Renal cortex interstitium (tissue), 15 donors: ENCODE measurements at places on chromosomes 7 and 10. TPM values are rescaled to one million over a fixed set of nuclear protein-coding genes. Genes with fewer than 3 reads are reported as not detected.

The PGAM2 gene
- polyA plus RNA-seq = 0.86 TPM

The GRID2IP gene
- polyA plus RNA-seq = 0.42 TPM

The CALCR gene
- polyA plus RNA-seq = 1.0 TPM

The BTBD16 gene
- polyA plus RNA-seq = 0.36 TPM

The TUBB8 gene
- 1.3 TPM for polyA plus RNA-seq

The SYT15B gene
- polyA plus RNA-seq = 2.3 TPM

The ZFAND4 gene
- 15.4 TPM for polyA plus RNA-seq

The COL17A1 gene
- 1.3 TPM for polyA plus RNA-seq

The AKR1C4 gene
- polyA plus RNA-seq = 0.10 TPM

The SEMA3D gene
- polyA plus RNA-seq = 45.9 TPM

- no peak for DNase-seq
Observed at GRCh38 chr10:59374916-59375315, 12.6 kb upstream of the FAM13C start.

- DNase-seq = no peak
Observed at GRCh38 chr7:9192969-9193368, 759.6 kb downstream of the NXPH1 start.

- no peak for DNase-seq
Observed at GRCh38 chr7:115965796-115966475, 64.6 kb downstream of the TFEC start.

GRCh38 chr7:73645643-73646174 is 21.4 kb upstream of the MLXIPL start:
- no peak for DNase-seq

- DNase-seq = no peak
Observed at GRCh38 chr7:141157138-141157765, 83.4 kb downstream of the TMEM178B start.

DNA sequence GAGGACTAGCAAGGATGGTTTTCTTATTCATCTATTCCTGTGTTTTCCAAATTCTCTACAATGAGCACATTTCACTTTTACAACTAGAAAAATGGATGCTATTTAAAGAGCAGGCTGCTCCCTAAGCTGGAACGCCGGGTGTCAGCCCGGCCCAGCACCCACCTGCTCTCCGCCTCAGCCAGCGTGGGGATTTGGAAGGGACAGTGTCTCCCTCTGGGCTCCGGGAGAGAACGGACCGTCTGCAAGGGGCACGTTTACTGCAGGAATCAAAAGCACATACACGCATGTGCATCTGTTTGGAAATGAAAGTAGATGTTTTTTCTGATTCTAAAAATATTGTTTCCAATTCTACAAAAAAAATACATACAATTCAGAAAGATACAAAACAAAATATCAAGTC is 2.3 kb upstream of the JAKMIP3 start:
- no peak for DNase-seq

DNA sequence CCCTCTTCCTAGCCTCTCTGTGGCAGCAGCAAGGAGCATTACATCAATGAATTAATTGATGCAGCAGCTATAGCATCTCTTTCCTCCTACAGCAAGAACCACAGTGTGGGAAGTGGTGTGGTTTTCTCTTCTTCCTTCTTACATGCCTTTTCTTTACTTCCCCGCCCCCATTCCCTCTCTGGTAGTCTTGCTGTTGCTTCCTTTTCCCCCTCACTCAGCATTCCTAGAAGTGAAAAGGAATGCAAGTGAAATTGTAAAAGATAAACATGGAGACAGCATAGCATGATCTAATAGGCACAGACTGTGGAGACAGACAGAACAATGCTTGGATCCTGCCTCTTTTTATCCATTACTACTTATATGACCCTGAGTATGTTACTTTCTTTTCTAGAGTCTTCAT is 370.5 kb upstream of the BMPER start:
- DNase-seq = no peak

DNA sequence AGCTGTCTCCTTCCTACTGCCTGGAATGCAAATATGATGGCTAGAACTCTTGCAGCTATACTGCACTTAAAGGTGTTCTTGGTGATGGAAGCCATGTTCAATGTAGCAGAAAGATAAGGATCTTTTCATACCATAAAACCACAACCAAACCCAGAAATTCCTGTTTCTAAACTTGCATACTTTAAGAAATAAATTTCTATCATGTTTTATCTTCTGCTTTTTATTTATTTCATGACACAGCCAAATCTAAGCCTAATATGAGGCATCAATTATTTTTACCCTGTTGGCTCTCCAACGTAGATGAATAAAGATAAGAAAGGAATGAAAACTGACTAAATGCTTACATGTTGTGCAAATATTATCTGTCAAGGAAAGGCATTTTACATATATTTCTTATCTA is 224.1 kb downstream of the DOCK4 start:
- no peak for DNase-seq

DNA sequence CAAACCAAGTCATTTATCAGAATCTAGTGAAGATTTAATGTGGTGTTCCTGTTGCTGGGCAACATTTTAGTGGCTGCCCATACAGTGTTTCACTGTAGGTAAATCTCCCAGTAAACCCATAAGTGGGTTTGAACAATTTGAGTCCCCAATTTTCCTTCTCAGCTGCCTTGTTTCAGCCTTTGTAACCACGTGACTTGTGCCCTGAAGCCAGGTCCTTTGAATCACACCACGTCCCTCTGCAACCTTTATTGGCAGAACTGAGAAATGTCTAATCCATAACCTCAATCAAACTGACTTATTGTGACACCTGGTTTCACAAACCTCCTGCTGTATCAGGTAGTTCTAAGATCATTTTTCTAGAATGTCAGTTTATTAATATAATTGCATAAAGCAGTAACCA is 30.1 kb downstream of the SND1 start:
- no peak for DNase-seq

DNA sequence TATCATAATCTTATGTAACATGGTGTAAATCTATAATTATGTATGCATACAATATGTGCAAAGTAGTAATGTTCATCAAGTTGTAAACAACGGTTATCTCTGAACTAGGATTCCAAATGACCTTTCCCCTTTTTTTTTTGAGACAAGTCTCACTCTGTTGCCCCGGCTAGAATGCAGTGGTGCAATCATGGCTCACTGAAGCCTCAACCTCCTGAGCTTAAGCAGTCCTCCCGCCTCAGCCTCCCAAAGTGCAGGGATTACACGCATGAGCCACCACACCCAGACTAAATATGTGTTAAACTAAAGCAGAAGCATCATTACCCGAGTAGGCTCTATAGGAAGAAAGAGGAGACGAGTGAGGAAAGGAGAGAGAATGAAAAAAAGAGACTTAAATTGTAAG is 7.8 kb upstream of the KMT2C start:
- DNase-seq = no peak

- no peak for DNase-seq
Observed at GRCh38 chr7:630111-630511, 96.4 kb upstream of the DNAAF5 start.

DNA sequence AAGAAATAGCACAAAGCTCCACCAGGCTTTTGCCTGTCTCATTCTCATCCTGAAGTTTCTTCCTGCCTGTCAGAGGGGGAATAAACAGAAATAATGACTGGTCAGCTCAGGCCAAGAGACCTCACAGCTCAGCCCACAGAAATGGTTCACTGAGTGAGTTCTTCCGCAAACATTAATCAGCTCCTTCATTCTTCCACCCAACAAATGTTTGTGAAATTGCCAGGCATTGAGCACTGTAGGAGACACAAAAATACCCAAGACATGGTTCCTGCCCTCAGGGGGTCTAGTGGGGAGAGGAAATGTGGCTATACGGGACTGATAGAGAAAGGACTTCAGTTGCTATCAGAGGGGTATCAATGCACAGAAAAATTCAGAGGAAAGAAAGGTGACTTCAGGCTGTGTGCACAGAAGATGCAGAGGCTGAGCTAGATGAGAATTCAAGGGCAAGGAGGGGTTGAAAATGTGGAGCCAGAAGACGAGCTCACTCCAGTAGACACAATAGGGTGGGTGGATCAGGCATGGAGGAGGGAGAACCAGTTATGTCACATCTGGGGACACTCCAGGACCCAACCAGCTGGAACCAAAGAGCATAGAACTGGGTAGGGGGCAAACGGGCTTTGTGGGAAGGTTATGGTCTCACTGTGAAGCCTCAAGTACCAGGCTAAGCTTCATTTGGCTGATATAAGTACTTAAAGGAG is 20.9 kb downstream of the MYOF start:
- DNase-seq = no peak

- DNase-seq = no peak
Observed at GRCh38 chr7:64608116-64608910, 45.4 kb upstream of the ZNF680 start.

- DNase-seq = no peak
Observed at GRCh38 chr7:49866076-49866735, 92.8 kb downstream of the VWC2 start.

GRCh38 chr7:116952635-116953371 is 498 bp upstream of the ST7 start:
- DNase-seq = no peak

DNA sequence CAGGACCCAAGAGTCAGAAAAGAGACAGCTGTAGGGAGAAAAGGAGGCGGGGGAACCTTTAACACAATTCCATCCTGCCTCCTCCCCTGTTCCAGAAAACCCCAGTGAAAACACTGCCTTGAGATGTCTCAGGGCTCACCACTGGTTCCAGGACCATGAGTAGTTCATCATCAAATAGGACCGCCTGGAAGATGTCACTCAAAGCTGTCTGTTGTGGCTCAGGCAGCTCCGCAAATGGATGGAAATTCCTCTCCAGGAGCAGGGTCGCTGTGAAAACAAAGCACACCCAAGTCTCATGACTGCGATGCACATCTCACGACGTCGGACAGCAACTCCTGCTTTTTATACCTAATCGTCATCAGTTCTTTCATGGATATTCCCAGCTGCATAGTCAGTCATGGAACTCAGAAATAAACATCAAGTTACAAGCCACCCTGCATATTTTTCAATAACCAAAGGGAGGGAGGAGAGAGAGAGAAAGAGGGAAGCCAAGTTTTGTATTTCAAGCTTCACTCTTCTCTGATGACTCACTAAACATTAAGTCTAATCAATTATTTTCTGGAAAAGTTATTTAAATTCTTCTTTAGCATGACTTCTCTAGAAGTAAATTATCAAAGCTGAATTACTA is 49.2 kb downstream of the GSDME start:
- DNase-seq = no peak

GRCh38 chr7:101593556-101593955 is 35.5 kb downstream of the MYL10 start:
- DNase-seq = no peak

DNA sequence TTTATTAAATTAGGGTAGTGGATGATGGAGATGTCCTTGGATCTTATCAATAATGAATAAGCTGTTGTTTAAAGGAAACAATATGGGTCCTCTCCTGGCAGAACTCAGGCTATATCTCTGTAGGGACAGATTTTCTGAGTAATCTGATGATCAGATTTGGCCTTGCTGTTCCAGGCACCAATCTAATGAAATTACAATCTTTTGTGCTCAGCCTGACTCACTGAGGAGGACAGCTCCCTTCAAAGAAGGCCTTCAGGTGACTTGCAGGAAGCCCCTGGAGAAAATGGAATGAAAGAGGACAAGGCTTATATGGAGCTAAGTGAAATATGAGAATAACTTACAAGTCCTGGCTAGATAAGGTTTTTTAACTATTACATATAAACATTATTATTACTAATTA is 486.4 kb upstream of the SORCS1 start:
- no peak for DNase-seq

DNA sequence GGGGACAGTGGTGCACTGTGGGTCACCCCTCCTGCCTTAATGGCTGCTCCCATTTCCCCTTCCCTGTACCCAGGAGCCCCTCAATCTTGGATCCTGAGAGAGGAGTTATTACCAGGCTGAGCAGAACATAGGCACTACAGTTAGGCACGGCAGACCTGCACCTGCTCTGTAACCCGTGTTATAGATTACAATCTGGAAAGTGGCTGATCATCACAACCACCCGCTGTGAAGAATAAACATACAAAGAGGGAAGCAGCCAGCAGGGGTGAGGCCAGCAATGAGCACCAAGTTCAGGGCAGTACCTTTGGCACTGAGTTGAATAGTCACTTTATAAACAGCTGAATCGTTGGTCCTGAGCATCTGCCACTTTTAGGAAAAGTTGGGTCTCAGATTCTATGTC is 1.7 kb downstream of the CDHR1 start:
- DNase-seq = no peak

GRCh38 chr7:155414547-155415492 is 43.1 kb upstream of the EN2 start:
- DNase-seq = no peak
